ENCODE measurements at places on chromosomes 12 and 14.

GRCh38 chr12:53660041-53660440 is 15.8 kb downstream of the ATP5MC2 start:
- DNase-seq, result no peak

DNA sequence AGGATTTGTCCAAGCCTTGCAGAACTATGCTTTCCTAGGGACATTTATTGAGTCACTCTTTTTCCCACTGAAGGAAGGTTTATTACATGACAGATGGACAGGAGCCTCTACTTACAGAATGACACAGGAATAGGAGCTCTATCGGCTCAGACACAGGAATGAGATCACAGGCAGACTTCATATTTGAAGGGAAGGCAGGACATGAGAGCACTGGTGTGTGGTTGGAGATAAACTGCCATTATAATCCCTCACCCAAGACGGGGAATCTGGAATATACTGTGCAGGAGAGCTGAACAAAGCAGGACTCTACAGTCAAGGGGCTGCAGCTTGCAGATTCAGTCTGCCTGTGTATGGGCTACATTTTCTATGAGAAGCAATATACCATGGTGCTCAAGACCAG is 26.8 kb upstream of the IL22 start:
- no peak for DNase-seq

DNA sequence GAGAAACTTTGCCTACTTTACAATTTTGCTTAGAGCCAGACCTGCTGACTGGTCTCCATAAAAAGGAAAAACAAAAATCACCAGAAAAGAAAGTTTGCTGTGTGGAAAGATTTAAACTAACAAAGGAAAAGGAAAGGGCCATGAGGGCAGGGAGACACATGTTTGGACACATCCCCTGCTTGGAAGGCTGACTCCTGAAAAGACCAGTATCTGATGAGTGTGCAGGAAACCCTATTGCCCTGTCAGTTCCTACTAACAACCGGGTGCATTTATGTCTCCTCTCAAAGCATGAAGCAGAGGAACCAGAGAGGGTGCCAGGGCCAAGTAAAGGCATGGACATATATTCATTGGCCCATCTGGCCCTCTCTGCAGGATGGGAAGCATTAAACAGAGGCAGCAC is 7.0 kb upstream of the STAB2 start:
- DNase-seq, result no peak

GRCh38 chr12:857611-858010 is 91.9 kb downstream of the RAD52 start:
- DNase-seq, result no peak

- DNase-seq, result no peak
These were observed 161.8 kb upstream of the SLC38A2 start for GRCh38 chr12:46534327-46534840.

GRCh38 chr12:12788131-12788530 is 2.7 kb downstream of the APOLD1 start:
- no peak for DNase-seq

- DNase-seq, result no peak
These were observed 52.1 kb downstream of the TUNAR start for GRCh38 chr14:95928751-95929150.

- DNase-seq, result no peak
These were observed 28.8 kb upstream of the GZMB start for GRCh38 chr14:24662753-24663152.

DNA sequence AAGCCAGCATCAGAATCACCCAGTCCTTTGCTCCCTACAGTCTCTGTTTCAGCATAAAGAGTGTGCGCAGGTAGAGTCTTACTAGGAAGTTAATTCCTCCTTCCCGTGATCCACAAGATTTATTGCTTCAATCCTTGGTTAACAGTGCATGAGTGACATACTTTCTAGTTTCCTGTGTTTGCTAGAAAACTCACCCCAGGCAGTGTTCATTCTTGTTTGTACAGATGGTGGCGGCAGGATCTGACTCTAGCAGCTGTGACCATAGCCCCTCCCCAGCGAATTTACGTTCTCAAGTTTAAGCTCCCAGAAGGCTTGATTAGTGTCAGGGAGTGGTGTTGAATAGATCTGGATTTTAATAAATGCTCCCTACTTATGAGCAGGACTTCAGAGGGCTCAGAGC is 75.9 kb upstream of the ANO2 start:
- DNase-seq, result no peak

DNA sequence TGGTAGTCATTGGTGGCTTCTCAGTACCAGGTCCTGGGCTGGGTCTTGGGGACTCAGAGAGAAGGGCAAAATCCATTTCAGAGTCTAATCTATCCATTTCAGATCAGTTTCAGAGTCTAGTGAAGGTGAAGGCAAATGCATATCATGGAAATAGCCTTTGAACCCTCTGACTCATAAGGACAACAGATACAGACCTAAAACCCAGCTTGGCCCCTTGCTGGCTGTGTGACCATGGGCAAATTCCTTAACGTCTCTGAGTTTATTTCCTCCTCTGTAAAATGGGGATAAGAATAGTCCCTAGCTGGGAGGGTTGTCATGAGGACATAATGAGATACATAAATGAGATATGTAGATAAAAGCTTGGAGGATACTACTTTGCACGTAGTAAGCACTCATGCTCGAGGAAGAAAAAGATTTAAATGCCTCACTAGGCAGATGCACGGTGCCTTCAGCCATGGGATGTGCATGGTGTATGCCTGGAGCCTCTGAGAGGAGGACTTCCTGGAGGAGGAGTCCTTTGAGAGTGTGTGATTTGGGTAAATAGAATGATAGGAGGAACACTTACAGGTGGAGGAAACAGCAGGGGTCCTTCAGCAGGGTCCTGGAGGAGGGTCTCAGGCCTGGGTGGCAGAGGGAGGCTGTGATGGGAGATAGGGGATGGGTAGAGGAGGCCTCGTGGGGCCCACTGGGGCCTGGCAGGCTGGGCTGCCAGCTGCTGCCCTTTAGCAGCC is 8.0 kb downstream of the DTX1 start:
- DNase-seq, result no peak

GRCh38 chr12:89703768-89704167 is 4.9 kb downstream of the ATP2B1 start:
- no peak for DNase-seq

- no peak for DNase-seq
These were observed 177.6 kb downstream of the SNAPC1 start for GRCh38 chr14:61939776-61940175.

GRCh38 chr12:114655934-114656749 is 27.8 kb downstream of the TBX3 start:
- DNase-seq, result no peak

DNA sequence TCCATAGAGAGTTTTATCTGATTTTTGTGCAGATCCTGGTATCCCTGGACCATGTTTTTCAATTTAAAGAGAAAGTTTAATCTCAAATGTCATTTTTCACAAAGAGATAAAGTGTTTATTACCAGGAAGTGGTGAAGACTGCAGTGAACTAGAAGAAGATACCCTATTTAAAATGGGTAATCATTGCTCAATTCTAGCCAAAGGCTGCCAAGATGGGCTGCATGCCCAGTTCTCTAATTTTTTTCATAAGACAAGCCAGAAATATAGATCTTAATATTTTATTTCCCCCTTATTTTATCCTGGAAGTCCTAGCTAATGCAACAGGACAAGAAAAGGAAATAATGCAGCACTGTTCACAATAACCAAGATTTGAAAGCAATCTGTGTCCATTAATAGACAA is 343.5 kb downstream of the PCNX1 start:
- DNase-seq, result no peak

DNA sequence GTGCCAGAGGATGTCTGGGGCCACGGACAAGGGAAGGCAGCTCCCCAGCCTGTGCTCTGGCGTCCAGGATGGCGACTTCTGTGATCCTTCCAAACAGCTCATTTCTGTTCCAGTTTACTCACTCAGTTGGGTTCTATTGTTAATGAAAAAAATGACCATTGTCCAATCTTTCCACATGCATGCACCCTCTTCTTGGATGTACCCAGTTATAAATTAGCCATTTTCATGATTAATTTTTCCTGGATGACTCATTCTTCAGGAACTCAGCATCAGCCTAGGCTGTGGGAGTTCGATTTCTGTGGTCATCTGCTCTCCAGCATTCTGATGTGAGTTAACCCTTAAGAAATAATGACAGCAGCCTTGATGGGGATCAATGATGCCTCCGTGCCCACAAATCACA is 926.8 kb downstream of the BCL11B start:
- no peak for DNase-seq

DNA sequence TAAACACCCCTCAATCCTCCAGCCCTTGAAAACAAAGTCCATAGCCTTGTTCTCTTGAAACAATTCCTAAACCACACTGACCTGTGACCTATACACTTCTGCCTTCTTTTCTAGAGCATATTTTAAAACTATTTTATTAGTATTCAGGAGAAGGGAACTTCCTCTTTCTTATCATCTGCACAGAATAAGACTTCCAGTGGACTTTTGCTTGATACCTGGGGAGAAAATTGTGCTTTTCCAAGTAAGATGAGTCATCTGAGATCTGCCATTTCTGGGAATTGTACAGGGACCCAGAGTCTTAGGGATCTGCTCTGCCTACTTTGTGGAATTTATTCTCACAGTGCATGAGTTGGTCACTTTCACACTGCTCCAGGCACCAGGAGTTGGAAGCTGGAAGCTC is 10.5 kb upstream of the WNT5B start:
- DNase-seq, result no peak

- DNase-seq, result no peak
These were observed 2.1 kb upstream of the LGALS3 start for GRCh38 chr14:55126932-55127459.

- DNase-seq, result no peak
These were observed 1.1 kb upstream of the HOXC8 start for GRCh38 chr12:54007538-54008259.

DNA sequence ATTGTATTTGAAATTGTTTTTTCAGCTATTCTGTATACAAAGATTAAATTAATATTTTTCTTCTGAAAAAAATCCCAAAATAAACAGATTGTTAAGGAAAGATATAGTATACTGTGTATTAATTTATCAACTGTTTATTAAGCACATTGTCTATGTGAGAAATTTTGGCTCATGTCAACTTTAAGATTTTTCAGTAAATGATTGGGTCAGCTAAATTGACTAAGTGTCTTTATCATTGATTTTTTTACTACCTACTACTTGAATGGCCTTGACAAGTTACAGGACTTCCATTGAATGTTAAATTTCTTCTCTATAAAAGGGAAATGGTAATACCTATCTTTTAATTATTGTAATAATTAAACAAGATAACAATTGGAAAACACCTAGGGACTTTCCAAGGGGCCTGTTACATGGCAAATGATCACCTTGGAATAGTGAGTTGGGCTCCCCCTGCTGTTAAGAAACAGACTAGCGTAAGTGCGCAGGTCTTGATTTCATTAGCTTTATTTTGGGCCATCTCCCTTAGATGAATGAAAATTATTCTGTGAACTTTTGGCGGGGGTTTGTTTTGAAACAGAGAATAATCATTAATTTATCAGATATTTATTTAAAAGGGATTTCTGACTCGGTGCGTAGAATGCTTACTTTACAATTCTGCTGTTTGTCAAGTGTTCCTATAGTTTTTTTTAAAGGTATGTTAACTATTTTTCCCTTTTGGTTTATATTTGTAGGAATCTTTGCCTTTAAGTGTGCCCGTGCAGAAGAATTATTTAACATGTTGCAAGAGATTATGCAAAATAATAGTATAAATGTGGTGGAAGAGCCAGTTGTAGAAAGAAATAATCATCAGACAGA is 14.5 kb upstream of the CCT2 start:
- DNase-seq, result peak; percentile 53

All from neural crest cell (in vitro differentiated cells).